Heart right ventricle (tissue), 16 donors: ENCODE measurements at places on chromosomes 16 and 17. TPM values are rescaled to one million over a fixed set of nuclear protein-coding genes. Genes with fewer than 3 reads are reported as not detected.

MYH13 gene
- not detected for total RNA-seq

VMO1 gene
- 0.50 TPM for total RNA-seq

PRAC1 gene
- not detected for total RNA-seq

C16orf82 gene
- total RNA-seq, result not detected

- H3K4me3 ChIP-seq, result no peak overlapping the region
- H3K4me1 ChIP-seq, result no peaks in the 10 kb centered on the region
- DNase-seq, result no peak
- H3K36me3 ChIP-seq, result no peaks in the 10 kb centered on the region
- no peak overlapping the region for H3K27ac ChIP-seq
These were observed 32.0 kb downstream of the PIMREG start for GRCh38 chr17:6476076-6476809.

DNA sequence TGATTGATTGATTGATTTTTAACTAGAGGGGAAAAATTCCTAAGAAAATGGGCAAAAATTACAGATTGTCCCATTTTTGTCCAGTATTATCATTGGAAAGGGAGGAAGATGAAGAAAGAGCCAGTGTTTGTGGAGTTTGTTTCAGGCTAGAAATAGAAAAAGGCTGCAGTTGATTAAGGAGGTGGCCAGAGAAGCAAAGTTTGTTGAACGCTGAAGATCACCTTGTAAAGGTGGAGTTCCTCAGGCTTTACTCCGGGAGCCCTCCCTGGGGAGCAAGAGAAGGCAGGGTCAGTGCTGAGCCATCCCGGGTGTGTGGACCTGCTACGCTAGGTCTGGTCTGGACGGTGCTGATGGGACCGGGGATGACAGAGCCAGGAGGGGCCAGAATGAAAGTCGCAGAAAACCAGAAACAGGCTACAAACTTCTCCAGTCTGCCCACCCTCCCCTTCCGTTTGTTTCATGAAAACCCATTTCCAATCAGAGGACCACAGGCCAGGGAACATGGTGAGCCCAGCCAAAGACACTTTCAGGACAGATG is 222.6 kb upstream of the FOXF1 start:
- no peaks in the 10 kb centered on the region for H3K36me3 ChIP-seq
- H3K27ac ChIP-seq, result no peak overlapping the region
- no peak for DNase-seq
- no peak overlapping the region for H3K4me3 ChIP-seq
- peaks cover 98% of the 10 kb centered on the region for H3K27me3 ChIP-seq

DNA sequence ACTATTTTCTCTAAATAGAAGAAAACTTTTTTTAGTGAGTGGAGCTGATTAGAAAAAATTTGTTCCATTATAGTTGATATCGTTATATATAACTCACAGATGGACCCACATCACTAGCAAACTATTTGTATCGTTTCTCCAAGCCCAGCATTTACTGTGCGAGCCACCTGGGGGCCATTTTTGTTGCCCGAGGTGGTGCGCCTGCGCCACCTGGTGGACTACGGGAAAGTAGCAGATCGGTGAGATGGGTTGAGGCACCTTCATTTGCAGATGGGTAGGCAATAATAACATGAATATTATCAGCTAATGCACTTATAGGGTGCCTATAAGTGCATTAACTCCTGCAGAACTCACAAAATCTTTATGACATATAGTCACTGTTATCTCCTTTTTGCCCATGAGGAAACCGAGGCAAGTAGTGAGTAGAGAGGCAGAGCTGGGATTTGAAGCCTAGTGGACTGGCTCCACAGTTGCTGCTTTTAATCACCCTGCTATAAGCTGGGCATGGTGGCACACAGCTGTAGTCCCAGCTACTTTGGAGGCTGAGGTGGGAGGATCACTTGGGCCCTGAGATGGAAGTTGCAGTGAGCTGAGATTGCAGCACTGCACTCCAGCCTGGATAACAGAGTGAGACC is 23.2 kb upstream of the NTN1 start:
- no peak overlapping the region for H3K27ac ChIP-seq
- H3K27me3 ChIP-seq, result no peaks in the 10 kb centered on the region
- H3K4me1 ChIP-seq, result peaks cover 8% of the 10 kb centered on the region
- no peaks in the 10 kb centered on the region for H3K36me3 ChIP-seq
- no peak overlapping the region for H3K4me3 ChIP-seq

GRCh38 chr16:79191933-79192332 is 408.6 kb downstream of the MAF start:
- H3K4me3 ChIP-seq, result no peak overlapping the region
- H3K36me3 ChIP-seq, result no peaks in the 10 kb centered on the region
- H3K4me1 ChIP-seq, result no peaks in the 10 kb centered on the region
- H3K27ac ChIP-seq, result no peak overlapping the region
- H3K27me3 ChIP-seq, result no peaks in the 10 kb centered on the region

- H3K4me1 ChIP-seq, result peaks cover 11% of the 10 kb centered on the region
- no peak for DNase-seq
- no peak overlapping the region for H3K27ac ChIP-seq
- no peaks in the 10 kb centered on the region for H3K36me3 ChIP-seq
- H3K27me3 ChIP-seq, result no peaks in the 10 kb centered on the region
These were observed 16.8 kb upstream of the TRPV2 start for GRCh38 chr17:16398270-16399267.

GRCh38 chr17:80095038-80095843 is 6.1 kb upstream of the GAA start:
- no peak for DNase-seq
- no peaks in the 10 kb centered on the region for H3K36me3 ChIP-seq
- H3K4me1 ChIP-seq, result no peaks in the 10 kb centered on the region
- H3K4me3 ChIP-seq, result no peak overlapping the region
- no peaks in the 10 kb centered on the region for H3K27me3 ChIP-seq

DNA sequence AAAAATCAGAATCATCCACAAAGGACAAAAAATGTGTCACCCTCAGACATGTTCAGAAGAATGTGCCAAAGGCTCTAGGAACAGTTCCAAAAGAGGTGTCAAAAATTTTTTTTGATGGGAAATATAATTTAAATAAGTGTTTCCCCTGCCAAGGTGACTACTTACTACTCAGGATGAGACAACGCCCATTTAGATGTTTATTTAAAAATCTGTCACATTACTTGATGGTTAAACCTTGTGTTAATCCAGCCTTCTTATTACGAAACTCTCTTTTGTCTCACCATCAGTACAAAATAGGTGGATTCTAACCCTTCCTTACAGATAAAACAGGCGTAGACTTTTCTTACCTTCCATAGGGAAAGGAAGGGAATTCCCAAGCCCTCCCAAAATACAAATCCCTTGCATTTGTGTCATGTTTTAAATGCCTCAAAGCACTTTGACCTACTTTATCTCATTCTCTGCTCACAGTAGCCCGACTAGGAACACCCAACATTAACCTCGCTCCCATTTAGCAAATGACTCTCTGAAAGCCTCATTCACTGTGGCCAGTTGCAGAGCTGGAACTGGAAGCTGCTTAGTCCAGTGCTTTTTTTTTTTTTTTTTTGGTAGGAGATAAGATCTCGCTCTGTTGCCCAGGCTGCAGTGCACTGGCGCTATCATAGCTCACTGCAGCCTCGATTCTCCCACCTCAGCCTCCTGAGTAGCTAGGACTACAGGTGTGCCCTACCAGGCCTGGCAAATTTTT is 5.8 kb upstream of the GNA13 start:
- no peak overlapping the region for H3K4me3 ChIP-seq
- DNase-seq, result no peak
- peaks cover 32% of the 10 kb centered on the region for H3K4me1 ChIP-seq
- H3K27ac ChIP-seq, result peak overlapping the region; percentile 22
- H3K27me3 ChIP-seq, result no peaks in the 10 kb centered on the region

- peaks cover 7% of the 10 kb centered on the region for H3K4me1 ChIP-seq
- no peaks in the 10 kb centered on the region for H3K36me3 ChIP-seq
- no peak overlapping the region for H3K4me3 ChIP-seq
- no peak overlapping the region for H3K27ac ChIP-seq
- DNase-seq, result no peak
These were observed 263.2 kb downstream of the WWOX start for GRCh38 chr16:78362524-78363135.

DNA sequence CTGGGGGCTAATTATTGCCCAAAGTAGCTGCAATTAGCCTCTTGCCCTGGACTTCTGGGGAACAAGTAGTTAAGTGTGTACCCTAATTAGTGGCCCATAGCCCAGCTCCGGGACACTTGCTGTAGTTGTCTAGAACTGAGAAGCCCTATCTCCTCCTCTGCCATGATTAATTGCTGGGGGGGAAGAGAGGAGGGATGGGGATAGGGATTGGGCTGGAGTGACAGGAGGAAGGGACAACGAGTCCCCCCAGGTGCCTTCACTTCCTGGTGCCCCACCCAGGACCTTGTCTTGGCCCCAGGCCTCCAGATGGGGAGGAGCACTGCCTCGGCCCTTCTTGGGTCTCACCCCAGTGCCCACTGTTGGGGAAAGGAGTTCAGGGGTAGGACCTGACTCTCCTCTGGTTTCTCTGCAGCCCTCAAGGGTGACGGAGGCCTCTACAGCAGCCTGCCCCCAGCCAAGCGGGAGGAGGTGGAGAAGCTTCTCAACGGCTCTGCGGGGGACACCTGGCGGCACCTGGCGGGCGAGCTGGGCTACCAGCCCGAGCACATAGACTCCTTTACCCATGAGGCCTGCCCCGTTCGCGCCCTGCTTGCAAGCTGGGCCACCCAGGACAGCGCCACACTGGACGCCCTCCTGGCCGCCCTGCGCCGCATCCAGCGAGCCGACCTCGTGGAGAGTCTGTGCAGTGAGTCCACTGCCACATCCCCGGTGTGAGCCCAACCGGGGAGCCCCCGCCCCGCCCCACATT is 17.4 kb downstream of the NGFR start:
- no peak for DNase-seq
- no peak overlapping the region for H3K4me3 ChIP-seq
- peaks cover 5% of the 10 kb centered on the region for H3K27me3 ChIP-seq
- no peak overlapping the region for H3K27ac ChIP-seq
- peaks cover 32% of the 10 kb centered on the region for H3K4me1 ChIP-seq

DNA sequence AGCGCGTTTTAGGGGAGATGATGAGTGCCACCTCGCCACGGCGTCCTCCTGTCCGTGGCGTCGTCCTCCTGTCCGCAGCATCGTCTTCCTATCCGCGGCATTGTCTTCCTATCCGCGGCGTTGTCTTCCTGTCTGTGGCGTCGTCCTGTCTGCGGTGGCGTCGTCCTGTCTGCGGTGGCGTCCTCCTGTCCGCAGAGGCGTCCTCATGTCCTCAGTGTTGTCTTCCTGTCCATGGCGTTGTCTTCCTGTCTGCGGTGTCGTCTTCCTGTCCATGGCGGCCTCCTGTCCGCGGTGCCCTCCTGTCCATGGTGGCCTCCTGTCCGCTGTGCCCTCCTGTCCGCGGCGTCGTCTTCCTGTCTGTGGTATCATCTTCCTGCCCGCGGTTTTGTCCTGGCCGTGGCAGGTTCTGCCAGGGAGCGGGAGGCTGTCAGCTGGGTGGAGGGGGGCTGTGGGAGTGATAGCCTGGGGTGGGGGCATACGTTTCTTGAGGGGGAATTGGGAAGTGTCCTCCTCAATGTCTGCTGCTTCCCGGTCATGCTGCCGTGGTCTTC is 30.9 kb downstream of the TBCD start:
- no peaks in the 10 kb centered on the region for H3K27me3 ChIP-seq
- peak overlapping the region; percentile 63 for H3K27ac ChIP-seq
- peak overlapping the region; percentile 28 for H3K4me3 ChIP-seq
- no peak for DNase-seq
- no peaks in the 10 kb centered on the region for H3K36me3 ChIP-seq
